ENCODE measurements at places on chromosomes 16 and 17.

GRCh38 chr16:12901597-12902461 is at the start of gene SHISA9:
TSS of gene SHISA9 (plus strand) at chr16:12901598.
- DNase-seq = no peak

GRCh38 chr16:22789281-22789945 is 24.5 kb upstream of the HS3ST2 start:
- no peak for DNase-seq

DNA sequence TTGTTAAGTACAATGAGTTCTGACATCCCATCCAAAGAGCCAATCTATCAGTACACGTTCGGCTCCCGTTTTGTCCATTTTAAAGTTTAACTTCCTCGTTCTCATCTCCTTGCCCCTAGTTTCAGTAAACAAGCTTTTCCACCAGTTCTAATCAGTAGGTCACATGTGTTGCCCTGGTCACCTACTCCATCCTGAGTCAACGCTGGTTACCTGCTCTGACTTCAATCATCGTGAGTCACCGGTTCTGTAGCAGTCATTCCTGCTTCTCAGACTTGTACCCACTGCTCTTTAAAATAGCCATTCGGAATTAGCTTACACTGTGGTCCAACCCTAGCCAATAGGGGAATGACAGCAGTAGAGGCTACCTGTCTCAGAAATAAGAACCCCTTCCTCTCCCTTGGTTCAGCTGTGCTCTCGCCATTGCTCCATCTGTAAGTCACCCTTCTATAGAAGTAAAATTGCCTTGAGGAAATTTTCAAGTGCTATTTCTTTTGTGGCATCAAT is 191.0 kb downstream of the CPPED1 start:
- DNase-seq = no peak

DNA sequence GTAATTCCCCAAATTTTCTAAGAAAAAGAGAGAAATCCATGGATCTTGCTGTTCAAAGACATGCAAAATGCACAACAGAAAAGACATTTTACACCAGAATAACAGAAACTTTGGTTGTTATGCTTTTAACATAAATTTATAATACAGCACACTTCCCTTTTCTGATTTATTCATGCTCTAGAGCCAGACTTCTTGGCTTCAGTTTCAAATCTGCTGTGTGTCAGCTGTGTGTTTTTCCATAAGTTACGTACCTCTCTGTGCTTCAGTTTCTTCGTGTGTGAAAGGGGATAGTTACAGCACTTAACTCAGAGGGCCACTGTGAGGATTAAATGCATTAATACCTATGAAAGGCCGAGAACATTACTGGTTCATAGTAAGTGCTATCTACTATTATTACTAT is 6.8 kb upstream of the CCL3L1 start:
- no peak for DNase-seq

DNA sequence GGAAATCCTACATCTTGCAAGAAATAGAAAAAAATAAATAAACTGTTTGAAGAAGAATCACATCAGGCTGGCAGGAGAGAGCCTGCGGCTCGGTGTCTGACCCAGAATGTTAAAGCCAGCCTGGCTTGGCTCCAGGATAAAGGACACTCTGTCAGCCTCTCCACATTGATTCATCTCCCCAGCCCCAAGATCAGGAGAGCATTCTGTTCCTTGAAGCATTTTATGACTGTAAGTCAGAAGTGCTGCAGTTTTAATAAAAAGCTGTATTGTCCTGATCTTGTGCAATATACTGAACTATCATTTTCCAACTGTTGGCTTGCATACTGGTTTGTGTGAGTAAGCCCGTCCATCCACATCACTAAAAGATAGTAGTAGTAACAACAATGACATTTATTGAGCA is 426.6 kb downstream of the HAPSTR1 start:
- DNase-seq = no peak

DNA sequence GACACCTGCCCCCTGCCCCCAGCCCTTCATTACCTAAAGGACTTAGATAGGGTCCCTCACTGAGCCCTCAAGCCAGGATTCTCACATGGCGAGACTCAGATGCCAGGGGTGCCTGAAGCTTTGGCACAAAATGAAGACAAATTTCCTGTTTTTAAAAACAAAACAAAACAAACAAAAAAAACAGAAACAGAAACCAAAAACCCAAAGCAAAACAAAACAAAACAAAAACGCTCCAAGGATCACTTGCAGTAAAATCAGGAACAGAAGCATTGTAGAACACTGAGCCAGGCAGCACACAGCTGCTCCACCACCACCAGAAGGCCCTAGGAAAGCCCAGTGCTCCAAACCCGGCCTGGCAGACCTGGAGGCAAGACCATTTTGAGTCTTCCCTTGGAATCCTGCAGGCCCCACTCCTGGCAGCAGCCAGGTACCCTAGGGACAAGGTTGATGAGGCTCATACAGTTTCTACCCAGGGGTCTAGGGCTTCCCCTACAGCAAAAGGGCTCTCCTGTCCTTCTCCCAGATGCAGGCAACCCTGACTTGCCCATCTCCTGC is 20.8 kb downstream of the MYO18A start:
- no peak for DNase-seq

- DNase-seq = no peak
Observed at GRCh38 chr17:80720610-80721577, 176.3 kb downstream of the RPTOR start.

GRCh38 chr17:29615492-29616299 is 7.0 kb downstream of the CORO6 start:
- no peak for DNase-seq

- no peak for DNase-seq
Observed at GRCh38 chr17:81458628-81459027, 54.0 kb downstream of the ACTG1 start.

DNA sequence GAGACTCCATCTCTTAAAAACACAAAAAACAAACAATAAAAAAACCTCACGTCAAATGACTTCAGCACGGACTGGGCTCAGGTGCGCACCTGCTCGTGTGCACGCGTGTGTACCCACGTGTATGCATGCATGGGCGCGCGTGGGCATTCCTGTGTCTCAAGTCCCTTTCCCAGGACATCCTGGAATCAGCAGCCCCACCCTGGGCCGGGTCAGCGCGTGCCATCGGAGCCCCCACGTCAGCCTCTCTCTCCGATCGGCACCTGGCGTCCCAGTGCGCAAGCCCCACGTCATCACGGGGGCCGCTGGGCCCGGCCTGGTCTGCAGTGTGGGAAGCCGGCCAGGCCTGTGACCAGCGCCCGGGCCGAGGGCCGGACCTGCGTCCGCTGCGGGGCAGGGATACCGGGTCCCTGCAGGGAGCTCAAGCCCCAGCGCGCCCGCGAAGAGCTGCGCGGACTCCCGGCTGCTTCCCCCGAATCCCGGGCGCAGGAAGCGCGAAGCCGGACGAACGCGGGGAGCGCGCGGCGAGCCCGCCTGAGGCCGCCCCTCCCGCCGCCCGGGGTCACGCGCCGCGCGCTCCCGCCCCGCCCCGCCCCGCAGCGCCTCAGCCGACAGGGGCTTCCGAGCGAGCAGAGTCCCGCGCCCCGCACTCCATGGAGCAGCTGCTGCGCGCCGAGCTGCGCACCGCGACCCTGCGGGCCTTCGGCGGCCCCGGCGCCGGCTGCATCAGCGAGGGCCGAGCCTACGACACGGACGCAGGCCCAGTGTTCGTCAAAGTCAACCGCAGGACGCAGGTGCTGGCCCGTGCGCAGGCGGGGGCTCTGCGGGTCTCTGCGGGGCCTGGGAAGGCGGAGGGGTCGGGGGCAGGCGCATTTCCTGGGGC is at the start of gene FN3K:
Gene FN3K (plus strand): TSS at position 629 of the 880 bp plus-strand sequence. CDS start 22 bp downstream, at position 651.
- DNase-seq = no peak

DNA sequence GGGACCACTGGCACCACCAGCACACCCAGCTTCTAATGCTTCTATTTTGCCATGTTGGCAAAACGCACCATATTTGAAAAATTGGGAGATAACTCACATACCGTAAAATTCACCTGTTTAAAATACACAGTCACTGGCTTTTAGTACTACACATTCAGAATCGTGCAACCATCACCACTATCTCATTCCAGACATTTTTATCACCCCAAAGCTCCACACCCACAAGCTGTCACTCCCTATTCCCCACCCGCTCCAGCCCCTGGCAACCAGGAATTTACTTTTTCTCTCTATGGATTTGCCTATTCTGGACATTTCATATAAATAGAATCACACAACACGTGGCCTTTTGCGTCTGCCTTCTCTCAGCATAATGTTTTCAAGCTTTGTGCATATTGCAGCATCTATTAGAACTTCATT is 25.0 kb downstream of the PPL start:
- DNase-seq = no peak

DNA sequence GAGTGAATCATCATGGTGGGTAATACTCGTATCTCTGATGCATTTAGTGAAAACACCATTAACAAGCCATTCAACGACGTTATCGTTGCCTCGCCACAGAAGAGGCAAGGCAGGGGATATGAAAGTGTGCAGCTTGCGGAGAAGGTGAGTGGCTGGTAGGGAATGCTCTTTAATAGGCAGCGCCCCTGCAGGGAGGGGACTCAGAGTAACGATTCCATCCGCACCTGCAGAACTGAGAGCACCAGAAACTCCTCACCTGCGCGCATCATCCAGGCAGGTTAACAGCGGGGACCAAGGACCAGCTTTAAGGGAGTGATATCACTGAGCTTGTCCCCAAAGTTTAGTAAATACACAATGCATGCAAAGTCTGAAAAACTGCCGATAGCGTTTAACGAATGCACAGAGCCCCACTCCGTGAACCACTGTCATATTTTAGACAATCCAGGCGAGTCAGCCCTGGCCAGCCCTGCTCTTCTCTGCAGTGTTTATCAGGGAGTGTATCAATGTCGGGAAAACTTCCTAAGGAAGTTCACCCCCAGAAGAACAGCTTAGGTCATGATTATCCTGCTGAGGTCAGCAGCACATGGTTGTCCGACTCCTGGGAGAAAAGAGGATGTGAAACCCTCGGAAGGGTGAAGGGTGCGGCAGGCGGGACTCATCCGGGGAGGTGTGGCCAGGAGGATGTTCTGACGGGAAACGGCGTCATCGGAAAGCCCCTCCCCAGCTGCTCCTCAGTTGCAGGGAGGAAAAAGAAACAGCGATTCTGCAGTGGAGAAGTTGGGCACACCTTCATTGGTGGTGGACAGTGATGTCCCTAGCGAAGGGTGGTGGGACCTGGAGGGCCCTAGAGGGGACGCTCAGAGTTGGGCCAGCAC is 68.5 kb upstream of the DNAH17 start:
- DNase-seq = no peak

DNA sequence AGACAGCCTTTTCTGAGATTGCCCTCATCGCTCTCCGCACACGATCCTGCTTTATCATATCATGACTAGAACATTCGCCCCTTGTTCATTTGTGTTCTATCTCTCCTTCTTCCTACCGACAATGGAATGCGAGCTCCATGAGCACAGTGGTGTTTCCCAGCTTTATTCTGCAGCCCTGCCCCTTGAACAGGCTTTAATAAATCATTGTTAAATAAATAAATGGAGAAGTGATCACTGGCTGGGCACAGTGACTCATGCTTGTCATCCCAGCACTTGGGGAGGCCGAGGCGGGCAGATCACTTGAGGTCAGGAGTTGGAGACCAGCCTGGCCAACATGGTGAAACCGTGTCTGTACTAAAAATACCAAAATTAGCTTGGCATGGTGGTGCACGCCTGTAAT is 1063.3 kb upstream of the EEF2KMT start:
- DNase-seq = no peak

DNA sequence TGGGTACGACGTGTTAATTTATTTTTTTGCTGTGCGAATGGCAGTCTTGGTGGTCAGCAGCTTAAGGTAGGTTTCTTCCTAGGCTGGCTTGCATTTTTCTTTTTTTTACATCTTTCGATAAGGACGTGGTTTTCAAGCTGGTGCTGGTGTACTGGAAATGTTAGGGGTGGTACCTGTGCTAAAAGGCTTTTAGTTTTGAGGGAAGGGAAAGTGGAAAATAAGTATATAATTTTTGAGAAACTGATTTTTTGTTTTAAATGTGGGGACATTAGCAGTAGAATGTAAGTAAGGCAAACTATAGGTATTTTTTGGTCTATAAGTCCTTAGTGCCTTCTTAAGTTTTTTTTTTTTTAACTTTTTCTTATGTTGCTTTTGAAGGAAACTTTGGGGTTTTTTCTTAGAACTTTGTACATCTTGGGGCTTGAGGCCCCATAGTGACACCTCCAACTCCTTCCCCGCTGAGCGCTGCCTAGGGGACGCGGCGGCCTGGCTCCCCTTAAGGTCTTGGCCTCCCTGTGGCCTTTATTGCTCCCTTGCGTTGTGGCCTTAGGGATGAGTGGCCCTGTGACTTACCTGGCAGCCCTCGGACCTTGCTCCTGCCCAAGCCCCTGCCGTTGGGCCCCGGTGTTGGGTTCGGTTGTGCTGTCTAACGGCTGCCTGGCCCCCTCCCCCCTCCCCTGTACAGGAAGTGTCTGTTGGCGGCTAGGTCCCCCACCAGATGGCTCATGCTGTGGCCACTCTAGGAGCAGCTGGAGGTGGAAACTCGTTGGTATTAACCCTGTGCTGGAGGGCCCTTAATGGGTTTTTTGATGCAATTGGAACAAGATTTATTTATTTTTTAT is 88.0 kb upstream of the RPRML start:
- DNase-seq = peak; percentile 63

GRCh38 chr16:86836503-86837129 is 258.3 kb downstream of the FOXL1 start:
- peak; percentile 87 for DNase-seq

- DNase-seq = no peak
Observed at GRCh38 chr17:41937970-41938954, 7.8 kb downstream of the ODAD4 start.

GRCh38 chr16:1656808-1657617 is 21.1 kb upstream of the JPT2 start:
- DNase-seq = no peak

GRCh38 chr16:77359065-77359502 is 75.8 kb downstream of the ADAMTS18 start:
- no peak for DNase-seq

DNA sequence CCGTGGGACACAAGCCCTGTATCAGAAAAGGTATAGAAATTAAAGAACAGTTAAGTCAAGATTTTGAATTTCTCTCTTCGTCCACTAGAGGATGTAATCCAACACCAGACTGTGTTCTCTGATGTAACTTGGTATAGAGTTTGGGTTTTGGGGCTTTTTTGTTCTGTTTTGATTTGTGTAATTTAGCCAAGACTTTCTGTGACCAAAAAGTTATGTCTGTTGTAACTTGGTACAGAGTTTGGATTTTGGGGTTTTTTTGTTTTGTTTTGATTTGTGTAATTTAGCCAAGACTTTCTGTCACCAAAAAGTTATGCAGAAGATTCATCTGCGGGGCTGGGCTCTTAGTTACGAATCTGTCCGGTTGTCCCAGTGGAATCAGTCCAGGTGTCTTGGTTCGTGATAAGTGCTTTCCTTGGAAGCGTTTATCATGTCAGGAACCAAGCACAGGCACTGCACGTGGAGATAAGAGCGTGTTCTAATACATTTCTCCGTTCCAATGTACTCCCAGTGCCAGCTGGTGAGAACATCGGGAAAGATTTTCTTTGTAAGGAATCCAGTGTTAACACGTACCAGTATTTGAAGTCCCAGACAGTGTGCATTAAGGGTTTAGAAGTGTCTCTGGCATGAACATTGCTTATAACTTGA is 44.1 kb upstream of the SEC14L1 start:
- DNase-seq = no peak

GRCh38 chr17:57860414-57860999 is 10.7 kb upstream of the MRPS23 start:
- DNase-seq = no peak

GRCh38 chr17:13337151-13337550 is 264.6 kb downstream of the HS3ST3A1 start:
- DNase-seq = no peak

Measured in AG04449 (cell line).